ENCODE measurements at places on chromosomes 2 and 18. TPM values are rescaled to one million over a fixed set of nuclear protein-coding genes. Genes with fewer than 3 reads are reported as not detected.

DNA sequence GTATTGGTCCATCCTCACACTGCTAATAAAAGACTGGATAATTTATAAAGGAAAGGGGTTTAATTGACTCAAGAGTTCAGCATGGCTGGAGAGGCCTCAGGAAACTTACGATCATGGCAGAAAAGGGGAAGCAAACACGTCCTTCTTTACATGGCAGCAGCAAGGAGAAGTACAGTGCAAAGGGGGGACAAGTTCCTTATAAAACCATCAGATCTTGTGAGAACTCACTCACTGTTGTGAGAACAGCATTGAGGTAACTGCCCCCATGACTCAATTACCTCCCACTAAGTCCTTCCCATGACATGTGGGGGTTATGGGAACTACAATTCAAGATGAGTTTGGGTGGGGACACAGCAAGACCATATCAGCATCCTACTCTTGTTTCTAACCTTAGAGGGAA lies 37.0 kb downstream of the SP100 start:
- no peak for DNase-seq

DNA sequence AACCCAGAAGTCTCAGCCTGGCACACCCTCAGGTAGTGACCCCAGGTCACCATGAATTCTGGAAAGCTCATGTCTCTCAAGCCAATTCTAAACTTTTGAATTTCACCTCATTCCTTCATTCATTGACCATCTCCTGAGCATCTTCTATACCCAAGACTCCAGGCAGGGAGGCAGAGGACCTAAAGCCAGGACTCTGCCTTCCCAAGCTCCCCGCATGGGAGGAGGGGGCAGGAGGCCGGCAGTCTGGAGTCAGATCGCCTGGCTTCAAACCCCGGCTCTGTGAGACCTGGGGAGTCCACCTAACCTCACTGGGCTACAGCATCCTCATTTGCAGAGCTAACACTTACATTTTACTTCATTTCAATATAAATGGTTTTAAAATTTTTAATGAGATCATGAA lies 59.0 kb downstream of the SMAD7 start:
- DNase-seq: no peak

GRCh38 chr2:194203898-194204297 lies 1453.1 kb upstream of the SLC39A10 start:
- DNase-seq: no peak

DNA sequence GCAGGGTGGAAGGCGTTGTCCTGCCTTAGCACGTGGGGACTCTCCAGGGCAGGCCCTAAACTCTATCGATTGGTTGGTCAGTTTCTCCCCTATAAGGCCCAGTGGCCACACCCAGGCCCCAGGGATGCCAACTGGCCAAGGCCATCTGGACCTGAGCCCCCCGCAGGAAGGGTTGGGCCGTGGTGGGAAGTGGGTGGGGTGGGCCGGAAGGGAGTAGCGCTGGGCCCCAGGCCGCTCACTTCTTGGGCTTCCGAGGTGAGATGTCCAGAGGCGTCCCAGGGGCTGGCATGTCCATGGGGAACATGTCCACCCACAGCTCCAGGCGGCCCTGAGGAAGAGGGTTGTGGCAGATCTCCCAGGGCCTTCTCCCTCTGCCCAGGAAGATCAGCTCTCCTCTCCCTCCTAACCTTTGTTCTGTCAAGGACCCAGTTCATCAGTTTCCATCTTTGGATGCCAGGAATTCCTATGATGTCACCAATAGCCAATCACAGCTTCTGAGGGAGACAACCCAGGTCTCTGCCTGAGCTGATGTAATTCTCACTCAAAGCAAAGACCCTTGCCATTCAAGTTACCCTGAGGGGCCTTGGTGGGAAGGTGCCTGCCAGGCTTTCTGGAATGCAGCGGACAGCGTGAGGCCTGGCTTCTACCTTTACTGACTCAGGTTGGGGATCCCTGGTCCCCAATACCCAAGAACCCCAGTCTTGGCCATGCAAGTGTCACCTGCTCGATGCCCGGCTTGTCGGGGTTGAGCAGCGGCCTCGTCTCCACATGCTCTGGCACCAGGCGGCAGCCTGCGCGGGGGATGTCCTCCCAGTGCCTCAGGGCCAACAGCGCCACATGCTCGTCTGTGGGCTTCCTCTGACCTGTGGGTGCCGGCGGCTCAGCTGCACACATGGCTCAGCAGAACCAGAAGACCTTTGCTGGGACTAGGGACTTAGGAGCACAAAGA lies 14.4 kb downstream of the OTOF start:
- DNase-seq: no peak

DNA sequence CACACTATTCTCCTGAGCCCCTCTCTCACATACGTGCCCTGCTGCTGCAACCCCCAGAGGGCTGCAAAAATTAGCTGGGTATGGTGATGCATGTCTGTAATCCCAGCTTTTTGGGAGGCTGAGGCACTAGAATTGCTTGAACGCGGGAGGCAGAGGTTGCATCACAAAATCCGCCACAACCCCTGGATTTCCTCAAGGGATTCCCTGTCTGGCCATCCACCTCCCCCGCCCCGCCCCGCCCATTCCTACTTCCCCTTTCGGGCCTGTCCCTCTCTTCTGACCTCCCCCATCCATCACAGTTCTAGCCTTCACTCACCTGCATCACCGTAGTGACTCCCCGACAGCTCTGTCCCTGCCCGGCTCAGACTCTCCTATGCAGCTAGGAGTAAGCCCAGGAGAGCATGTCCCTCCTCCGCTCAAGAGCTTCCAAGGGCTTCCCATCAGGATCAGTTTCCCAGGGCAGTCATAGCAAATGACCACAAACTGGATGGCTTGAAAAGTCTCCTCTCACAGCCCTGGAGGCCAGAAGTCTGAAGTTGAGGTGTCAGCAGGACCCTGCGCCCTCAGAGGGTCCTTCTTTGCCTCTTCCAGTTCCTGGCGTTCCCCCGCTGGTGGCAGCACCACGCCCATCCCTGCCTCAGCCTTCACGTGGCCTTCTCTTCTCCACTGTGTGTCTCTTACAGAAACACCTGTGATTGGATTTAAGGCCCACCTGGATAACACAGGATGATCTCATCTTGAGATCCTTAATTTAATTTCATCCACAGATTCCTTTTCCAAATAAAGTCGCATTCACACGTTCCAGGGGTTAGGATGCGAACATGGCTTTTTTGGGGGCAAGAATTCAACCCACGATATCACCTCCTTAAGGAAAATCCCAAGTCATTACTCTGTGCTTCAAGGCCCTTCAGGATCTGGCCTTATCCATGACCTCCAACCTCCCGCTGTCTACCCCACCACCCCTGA lies 58.5 kb downstream of the HS1BP3 start:
- no peak for DNase-seq

DNA sequence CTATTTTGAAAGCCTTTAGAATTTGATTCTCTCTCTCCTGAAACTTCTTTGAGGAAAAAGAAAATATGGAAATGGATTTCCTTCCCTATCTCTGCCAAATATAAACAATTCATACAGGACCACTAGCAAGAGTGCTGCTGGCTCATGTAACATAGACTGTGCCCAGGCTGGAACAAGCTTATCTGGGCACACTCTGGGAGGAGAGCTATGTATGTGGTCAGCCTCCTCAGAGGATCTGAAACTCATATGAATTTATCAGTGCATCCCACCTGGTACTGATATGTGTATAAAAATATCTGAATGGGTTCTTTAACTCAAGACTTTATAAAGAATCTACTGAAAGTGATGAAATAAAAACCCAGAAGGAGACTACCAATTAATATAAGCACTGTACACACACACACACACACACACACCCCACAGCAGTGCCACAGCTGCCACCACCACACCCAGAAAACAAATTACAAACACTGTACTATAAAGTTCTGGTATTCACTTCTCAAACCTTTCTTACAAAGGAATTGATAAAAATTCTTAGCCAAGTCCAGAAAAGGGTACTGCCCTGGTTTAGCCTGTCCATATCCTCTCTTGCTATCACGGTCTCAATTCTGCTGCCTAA lies 115.6 kb downstream of the IRS1 start:
- DNase-seq: no peak

- DNase-seq: no peak
These were observed 136.6 kb upstream of the ALKAL2 start for GRCh38 chr2:424306-425171.

GRCh38 chr2:153543635-153544071 lies 65.1 kb upstream of the RPRM start:
- DNase-seq: no peak

GRCh38 chr18:8793445-8794155 lies 88.2 kb downstream of the MTCL1 start:
- DNase-seq: no peak

GRCh38 chr2:29215073-29215472 lies 99.9 kb downstream of the CLIP4 start:
- no peak for DNase-seq

GRCh38 chr2:216034065-216034464 lies 20.7 kb upstream of the MREG start:
- no peak for DNase-seq

- no peak for DNase-seq
These were observed 483.8 kb downstream of the GALR1 start for GRCh38 chr18:77733292-77733903.

Gene PER2
- 9.1 TPM for total RNA-seq

Gene UGT1A3
- total RNA-seq: not detected

Gene UGT1A9
- total RNA-seq: not detected

Gene RBM44
- 1.5 TPM for total RNA-seq

Gene IER3IP1
- total RNA-seq: 21.9 TPM

Gene RGPD3
- 0.50 TPM for total RNA-seq

Gene IL36RN
- total RNA-seq: 0.11 TPM

Gene FBXO15
- 6.5 TPM for total RNA-seq

Gene FOXD4L1
- 0.10 TPM for total RNA-seq

Gene FRZB
- total RNA-seq: 21.8 TPM

Gene HOXD12
- total RNA-seq: not detected

Gene ITGB6
- 1.4 TPM for total RNA-seq

Gene CPLX4
- 0.20 TPM for total RNA-seq

Gene RRM2
- 16.6 TPM for total RNA-seq

Gene EVX2
- total RNA-seq: 0.59 TPM
